Stimulated activated CD4-positive, alpha-beta T cell treated with anti-CD3 and anti-CD28 coated beads, TNF-alpha, amount 100 ng/mL, for 1 hour (primary cell): ENCODE measurements at places on chromosomes 2 and 18.

- no peak for DNase-seq
Measured at GRCh38 chr18:38807915-38808314, 1242.3 kb upstream of the CELF4 start.

DNA sequence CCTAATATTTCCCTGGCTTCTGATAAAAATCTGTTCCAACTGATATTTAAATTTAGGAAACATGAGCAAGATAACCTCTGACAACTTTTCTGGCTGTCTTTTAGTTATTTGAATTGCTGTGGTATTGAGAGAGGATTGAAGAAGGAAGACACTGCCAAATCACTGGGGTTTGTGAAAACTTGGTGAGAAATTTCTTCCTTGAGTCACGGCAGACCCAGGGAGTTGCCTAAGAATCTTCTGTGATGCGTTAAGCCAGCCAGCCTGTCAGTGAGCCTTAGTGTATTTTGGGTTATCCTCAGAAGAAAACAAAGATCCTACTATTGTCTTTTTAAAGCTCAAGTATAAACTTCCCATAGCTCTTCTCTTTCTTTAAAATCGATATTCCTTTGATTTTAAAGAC is 17.5 kb upstream of the DOK6 start:
- DNase-seq, result no peak

DNA sequence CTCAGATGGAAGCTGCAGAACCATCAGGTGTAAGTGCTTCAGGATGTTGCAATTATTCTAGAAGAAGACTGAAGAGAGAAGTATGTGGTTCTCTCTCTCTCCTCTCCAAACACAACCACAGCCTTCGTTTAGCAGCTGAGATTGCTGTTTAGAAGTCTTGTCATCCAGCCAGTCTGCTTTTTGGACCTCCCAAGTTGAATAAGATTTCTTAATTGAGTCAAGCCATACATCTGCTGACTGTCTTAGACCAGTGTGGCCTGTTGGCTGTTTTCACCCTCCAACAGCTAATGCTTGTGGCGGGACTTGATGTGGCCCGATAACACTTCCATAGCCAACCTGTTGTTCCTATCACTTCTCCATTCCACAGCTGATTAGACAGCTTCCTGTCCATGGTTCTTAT is 91.3 kb upstream of the TMEM17 start:
- DNase-seq, result no peak

DNA sequence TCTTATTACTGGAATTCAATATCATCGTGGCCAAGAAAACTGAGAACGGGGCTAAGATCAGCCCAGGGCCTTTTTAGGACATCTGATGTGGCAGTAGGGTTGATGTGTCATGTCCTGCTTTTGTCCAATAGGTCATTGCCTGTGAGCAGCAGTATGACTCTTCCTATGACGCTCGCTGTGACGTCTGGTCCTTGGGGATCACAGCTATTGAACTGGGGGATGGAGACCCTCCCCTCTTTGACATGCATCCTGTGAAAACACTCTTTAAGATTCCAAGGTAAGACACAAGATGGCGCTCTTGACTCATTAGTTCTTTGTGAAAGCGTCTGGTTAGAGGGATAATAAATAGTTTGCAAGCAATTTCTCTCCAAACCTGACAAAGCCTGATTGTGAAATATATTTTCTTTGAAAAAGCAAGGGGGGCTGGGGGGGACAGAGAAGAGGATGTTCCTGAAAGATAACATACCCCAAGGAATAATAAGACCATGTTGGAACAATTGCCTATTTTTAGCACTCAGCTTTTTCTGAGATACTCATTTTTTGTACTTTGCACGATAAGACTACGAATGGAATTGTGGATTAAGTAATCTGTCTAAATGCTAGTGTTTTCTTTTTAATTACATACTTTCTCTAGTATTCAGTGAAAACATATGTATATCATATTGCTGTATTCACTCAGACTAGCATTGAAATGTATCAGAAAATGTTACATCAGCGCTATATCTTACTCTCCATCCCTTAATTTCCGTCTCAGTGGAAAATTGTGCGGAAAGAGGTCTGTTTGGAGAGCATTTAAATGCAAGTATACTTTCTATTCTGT is 58.1 kb downstream of the MYO3B start:
- no peak for DNase-seq

- DNase-seq, result peak; percentile 11
Measured at GRCh38 chr2:73907840-73908452, 15.1 kb downstream of the ACTG2 start.

DNA sequence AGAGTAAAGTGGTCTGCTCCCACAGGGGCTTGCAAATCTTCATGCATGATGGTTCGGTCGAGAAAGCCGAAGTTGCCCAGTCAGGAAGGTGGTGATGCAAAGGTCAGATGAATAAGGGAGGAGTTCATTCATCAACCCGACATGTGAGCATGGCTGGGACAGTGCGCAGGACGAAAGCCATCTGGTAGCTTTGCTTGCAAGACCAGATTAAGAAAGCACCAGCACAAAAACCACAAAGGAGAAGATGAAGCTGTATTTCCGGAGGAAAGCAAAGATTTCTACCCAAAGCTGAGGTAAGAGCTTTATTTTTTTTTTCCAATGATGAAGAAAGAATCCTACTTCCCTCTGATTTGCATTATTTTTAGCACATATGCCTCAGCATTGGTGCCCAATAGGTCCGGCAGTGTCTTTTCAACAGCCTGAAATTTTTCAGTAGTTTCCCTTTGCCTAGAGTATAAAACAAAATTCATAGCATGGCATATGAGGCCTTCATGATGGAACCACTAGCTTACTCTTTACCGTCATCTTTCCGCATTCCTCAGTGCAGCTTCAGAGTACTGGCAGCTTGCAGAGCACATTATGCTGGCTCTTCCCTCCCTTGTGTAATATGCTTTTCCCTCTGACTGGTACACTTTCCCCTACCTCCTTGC is 112.0 kb upstream of the THOC1 start:
- no peak for DNase-seq

GRCh38 chr18:57052173-57052572 is 94.7 kb upstream of the BOD1L2 start:
- no peak for DNase-seq

GRCh38 chr18:7607540-7608173 is 40.5 kb downstream of the PTPRM start:
- DNase-seq, result no peak

- no peak for DNase-seq
Measured at GRCh38 chr2:10859278-10859677, 46.7 kb upstream of the PDIA6 start.

DNA sequence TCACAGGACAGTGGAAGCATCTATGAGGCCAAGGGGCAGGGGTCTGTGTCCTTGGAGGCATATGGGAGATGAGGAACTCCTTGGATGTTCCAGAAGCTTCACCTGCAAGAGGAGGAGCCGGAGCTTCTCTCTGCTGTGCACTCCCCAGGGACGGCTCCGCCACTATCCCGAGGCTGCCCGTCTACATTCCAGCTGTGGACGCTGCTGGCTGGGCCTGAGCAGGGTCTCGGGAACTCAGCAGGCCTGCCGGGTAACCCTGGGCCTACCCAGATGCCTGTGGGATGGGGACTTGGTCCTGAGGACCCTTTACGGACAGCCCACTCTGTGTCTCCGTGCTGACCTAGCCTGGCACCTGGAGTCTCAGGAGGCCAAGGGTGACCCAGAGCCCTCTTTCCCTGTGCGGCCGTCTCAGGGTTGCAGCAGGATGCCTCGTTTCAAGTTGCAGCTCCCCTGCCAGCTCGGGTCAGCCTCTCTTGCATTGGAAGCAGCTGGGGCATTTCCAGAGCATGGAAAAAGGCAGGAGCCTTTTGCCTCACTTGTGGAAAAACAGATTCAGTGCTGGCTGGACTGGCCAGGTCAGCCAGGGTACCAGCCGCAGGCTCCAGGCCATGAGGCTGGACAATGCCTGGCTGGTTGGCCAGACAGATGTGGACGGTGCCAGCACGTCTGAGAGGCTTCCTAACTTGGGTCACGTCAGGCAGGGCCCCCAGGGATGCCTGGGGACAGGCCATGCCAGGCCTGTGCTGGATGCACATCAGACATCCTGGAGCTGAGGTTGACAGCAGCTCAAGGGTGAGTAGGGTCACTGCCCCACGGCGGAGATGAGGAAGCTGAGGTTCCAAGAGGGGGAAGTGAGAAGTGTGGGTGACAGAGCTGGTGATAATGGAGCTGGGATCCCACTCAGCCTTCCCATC is 41.5 kb downstream of the SCTR start:
- no peak for DNase-seq

- DNase-seq, result no peak
Measured at GRCh38 chr2:88857274-88857741, 165.8 kb downstream of the RPIA start.

DNA sequence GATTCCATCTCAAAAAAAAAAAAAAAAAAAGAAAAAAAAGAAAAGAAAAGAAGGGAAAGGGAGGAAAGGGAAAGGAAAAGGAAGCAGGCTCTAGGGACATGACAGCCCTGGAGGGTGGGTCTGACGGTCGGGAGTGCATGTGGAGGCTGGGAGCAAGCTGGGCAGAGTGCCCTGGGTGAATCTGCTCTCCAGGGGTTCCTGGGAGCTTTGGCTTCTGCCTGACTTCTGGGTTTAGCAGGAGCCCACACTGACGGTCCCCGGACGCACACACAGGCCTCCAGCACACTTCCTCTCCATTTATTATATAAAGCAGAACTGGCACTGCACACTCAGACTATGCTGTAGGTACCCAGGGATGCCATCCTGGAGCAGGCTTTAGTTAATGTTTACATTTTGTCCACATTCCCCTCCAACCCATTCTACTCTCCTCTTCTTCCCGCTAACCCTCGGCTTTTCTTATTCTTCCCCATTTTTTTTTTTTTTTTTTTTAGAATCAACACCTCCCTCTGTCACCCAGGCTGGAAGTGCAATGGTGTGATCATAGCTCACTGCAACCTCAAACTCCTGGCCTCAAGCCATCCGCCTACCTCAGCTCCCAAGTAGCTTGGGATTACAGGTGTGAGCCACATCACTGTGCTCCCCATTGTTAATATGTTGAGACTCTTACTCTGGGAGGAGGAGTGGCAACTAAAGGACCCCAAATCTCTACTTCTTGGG is 151.1 kb upstream of the SLC1A4 start:
- DNase-seq, result no peak

GRCh38 chr2:185970148-185970852 is 231.7 kb downstream of the FSIP2 start:
- no peak for DNase-seq

DNA sequence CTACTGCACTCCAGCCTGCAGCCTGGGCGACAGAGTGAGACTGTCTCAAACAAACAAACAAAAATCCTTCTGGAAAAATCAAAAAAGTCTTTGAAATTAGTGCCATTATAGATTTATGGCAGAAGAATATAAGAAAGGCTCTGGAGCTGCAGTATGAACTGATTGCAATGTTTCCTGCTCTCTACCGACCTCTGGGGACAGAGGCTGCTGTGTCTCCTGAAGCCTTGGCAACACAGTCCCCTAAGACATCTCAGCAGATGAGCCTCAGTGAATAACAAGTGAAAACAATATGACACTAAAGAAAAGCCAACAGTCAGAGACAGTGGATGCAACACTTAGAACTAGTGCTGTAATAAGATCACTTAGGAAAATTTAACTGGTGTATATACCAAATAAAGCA is 494.9 kb upstream of the LRATD1 start:
- no peak for DNase-seq

DNA sequence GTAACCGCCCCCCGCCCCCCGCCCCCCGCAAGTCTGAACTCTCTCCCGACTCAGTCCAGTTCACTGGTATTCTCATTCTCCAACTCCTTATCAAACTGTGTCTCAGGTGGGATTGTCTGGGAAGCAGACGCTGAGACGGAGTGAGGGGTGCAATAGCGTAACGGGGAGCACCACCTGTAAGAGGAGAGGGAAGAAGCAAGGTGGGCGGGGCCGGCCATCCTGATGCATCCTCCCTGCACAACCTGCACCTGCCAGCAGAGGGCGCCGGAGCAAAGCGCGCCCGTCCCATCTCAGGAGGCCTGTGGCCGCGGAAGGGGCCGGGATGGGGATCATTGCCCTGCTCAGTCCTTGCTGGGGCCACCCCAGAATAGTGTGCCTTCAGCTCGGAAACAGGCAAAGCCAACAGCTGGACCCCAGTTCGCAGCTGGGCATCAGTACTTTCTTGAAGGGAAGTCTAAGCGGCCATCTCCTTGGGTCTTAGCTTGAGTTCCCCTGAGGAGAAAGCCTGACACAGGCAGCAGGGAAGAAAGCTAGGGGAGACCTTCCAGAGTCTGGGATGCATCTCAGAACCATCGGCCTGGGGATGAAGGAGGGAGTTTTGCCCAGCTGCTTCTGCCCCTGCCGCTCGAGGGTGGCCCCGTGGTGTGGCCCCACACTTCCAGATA is 208.0 kb downstream of the TFCP2L1 start:
- peak; percentile 58 for DNase-seq

GRCh38 chr2:36425608-36426355 is 70.2 kb downstream of the CRIM1 start:
- no peak for DNase-seq

DNA sequence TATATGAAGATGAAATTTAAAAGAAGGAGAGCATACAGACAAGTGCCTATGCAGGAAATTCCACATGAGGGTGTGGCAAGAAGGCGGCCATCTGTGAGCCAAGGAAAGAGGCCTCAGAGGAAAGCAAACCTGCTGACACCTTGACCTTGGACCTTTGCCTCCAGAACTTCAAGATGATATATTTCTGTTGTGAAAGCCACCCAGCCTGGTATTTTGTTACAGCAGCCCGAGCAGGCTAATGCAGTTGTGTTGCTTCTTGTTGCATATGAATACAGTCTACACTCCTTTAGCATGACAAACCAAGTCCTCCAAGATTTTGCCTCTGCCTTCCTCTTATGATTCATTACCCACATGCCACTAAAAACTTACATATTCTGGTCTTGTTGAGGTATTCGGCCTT is 374.8 kb upstream of the TRIB2 start:
- no peak for DNase-seq
